SJSA1 (cell line): ENCODE measurements at places on chromosomes 7 and 10. TPM values are rescaled to one million over a fixed set of nuclear protein-coding genes. Genes with fewer than 3 reads are reported as not detected.

GRCh38 chr7:42144604-42145003 lies 92.4 kb downstream of the GLI3 start:
- H3K27me3 ChIP-seq, result no peaks in the 10 kb centered on the region
- DNase-seq, result no peak
- peaks cover 9% of the 10 kb centered on the region for H3K4me1 ChIP-seq

GRCh38 chr10:60894786-60895185 lies 49.2 kb downstream of the RHOBTB1 start:
- no peaks in the 10 kb centered on the region for H3K36me3 ChIP-seq
- no peak for DNase-seq
- H3K4me1 ChIP-seq, result peaks cover 45% of the 10 kb centered on the region
- H3K4me3 ChIP-seq, result no peak overlapping the region
- no peak overlapping the region for H3K27ac ChIP-seq
- no peaks in the 10 kb centered on the region for H3K27me3 ChIP-seq

CD36 gene
- total RNA-seq, result 0.32 TPM in 1 of 2 replicates, not detected in the other

ADRA2A gene
- 0.53 and 0.68 TPM in 2 replicates for total RNA-seq
